ENCODE measurements at places on chromosomes 3 and 15. TPM values are rescaled to one million over a fixed set of nuclear protein-coding genes. Genes with fewer than 3 reads are reported as not detected.

DNA sequence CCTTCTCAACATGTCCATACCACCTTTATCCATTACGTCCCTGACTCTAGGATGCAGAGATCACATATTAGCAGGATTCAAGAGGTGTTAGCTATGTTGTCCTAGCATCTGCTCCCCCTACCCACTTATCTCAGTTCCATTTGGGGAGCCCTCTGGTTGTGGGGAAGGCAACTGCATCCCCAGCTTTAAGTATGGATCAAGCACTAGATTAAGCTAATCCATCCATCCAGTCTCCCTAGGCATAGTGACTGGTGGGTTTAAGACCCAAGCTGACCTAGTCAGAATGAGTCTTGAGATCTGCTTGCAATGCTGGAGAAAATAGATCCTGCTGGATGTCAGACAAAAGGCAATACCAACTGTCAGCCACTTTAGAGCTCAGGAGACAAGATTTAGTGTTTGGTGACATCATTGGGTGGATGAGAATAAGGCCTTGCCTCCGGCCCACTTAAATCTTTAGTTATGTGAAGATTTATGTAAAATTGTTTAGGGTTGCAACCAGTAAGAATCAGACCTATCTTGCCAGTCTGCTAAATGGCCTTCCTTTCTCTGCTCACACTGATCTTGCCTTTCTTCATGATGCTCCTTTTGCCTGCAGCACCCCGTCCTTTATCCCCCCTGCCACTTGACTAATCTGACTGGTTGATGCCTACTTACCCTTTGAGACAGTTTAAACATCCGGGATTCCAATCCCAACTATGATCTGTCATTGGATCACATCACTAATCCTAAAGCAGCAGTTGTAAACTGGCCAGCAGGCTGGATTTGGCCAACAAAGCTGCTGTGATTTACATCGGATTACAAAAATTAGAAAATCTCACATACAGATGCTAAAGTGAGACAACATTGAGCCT is 2.1 kb upstream of the ISY1 start:
- no peak for ATAC-seq

GRCh38 chr3:107525644-107526305 is 3.0 kb downstream of the BBX start:
- no peak for ATAC-seq

- no peak for ATAC-seq
These were observed 375.8 kb downstream of the GAP43 start for GRCh38 chr3:115999001-115999585.

DNA sequence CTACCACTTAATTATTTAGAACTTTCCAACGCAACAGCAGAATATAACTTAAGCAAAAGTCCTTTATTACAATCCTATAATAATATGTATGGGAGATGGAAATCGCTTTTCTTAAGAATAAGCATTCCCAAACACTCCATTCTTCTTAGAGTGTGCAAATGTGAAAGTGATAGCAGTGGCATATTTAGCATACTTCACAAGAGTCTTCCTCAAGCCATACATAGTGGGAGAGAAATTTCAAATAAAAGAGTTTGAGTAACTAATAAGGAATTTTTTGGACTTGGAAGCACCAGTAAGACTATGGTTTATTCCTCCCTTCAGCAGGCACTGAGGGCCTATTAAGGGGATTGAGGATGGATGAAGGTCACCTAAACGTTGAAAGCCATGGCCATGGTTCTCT is 22.1 kb upstream of the BNC1 start:
- ATAC-seq, result no peak

- ATAC-seq, result no peak
These were observed 846.1 kb upstream of the CFAP20DC start for GRCh38 chr3:59895972-59896371.

- no peak for ATAC-seq
These were observed 43.9 kb upstream of the CLRN1 start for GRCh38 chr3:151016478-151016795.

DNA sequence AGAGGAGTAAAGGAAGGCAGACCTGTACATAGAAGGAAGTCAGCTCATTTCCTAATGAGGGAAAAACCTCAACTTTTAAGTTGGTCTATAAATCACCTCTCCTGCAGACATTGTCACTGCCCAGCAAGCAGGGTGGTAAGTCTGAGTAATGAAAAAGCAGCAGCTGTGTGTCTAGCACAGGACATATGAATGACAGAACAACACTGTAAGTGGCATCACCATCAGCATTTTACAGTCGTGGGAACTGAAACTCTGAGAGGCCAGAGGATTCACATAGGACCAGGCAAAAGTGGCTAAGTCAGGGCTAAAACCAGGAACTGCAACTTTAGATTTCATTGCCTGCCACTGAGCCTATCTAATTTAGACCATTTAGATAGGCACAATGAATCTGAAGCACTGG is 235.6 kb downstream of the CLSTN2 start:
- ATAC-seq, result no peak

DNA sequence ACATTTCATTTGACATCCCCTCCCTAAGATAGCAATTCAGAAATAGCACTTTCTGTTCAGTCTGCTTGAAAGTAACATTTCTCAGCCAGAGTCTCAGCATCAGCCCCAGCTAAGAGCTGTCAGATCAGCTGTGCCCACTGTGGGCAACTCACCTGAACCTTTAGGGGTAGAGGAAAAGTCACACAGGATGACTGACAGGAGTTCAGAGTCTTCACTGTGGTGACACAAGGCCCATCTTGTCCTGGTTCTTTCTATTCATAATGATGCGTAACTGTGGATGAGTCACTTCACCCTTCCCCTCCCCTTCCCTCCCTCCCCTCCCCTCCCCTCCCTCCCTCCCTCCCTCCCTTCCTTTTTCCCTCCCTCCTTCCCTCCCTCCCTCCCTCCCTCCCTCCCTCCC is 96.1 kb upstream of the RASGRP1 start:
- ATAC-seq, result no peak

DNA sequence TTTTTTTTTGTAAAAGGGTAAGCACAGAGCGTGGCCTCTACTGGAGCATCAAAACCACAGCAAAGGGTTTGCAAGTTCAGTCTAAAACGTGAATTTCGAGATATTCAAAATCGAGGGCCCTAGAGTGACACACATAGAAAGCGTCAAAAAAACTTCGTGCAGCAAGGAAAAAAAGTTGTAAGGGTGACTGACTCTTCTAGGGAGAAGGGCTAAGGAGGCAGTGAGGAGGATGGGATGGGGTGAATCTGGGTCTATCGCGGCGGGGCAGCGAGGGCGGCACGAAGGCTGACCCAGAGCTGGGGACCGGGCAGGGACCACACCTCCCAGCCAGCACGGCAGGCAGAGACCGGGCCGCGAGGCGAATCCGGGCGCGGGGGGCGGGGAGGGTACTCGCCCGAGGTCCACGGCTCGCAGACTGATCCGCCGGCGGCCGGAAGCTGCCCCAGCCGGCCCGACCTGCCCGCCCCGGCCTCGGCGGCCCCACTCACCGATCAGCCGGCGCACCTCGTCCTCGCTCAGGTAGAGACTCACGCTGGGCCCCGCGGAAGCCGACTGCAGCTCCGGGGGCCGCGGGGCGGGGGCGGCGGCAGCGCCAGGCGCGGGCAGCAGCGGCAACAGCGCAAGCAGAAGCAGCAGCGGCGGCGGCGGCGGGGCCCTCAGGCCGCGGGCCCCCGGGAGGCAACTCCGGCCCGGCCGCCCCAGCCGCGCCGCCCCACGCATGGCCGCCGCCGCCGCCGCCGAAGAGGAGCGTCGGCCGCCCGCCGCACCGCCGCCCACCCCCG is 533 bp downstream of the RYK start:
- peak; percentile 69 for ATAC-seq

DNA sequence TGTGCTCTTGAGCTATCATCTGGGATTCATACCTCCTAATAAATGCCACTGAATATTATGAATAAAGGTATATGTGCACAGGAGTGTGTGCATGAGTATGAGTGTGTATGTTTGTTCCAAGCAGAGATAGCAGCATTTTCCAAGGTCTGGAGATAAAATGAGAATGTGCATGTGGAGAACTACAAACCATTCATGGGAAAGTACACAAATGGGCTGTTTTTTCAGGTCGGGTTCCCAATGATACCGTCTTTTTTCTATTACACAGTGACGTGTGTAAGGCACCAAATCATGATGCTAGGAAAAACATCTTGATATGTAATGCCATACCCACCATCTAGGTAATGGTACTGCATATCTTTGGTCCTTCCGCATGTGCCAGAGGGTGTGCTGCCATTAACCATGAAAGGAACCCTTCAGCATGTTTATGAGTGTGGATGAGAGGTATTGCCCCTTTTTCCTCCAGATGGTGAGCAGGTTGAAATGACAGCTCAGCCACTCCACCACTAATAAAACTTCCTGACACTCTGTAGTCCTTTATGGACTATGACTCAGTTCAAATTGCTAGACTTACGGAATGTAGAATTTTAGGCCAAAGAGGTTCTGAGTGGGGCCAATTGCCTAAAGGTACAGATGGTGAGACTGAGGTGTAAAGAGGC is 36.4 kb upstream of the COPB2 start:
- no peak for ATAC-seq

DNA sequence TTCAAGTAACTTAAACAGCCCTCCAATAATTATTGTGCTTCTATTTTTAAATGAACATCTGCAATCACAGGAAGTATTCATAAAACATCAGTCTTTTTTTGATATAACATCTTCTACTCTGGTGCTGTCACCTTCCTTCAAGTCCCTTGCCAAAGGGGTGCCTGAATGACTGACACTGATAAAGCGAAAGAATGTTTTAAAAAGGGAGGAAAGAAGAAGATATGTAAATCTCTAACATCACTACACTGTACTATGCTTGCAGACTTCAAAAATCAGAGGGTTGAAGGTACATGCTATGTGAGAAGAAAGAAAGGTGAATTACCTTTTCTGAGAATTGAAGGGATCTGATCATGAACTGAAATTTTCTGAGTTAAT is 253.7 kb downstream of the ZPLD1 start:
- no peak for ATAC-seq

GRCh38 chr3:70770650-70771049 is 458.2 kb upstream of the MDFIC2 start:
- no peak for ATAC-seq

GRCh38 chr15:52254391-52254790 is 41.2 kb downstream of the MYO5C start:
- ATAC-seq, result no peak

DNA sequence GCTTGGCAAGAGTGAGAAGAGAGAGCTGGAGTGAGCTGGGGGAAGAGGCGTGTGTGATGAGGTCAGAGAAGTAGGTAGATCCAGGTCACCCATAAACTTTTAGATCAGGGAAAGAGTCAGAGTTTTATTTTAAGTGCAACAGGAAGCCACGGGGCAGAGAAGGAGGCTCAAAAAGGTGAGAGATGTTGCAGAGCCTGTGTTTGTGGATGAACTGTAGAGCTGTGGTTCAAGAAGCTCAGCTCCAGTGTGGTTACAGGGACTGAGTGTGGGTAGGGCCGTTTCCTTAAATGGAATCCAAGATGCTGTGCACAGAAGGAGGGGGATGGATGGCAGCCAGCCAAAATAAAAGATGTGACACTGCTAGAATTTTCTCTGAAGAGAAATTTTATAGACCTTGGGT is 337.2 kb downstream of the SATB1 start:
- ATAC-seq, result no peak

TRIM42 gene
- not detected for total RNA-seq

LMAN1L gene
- total RNA-seq, result 0.27 TPM

GPR62 gene
- total RNA-seq, result not detected

KBTBD13 gene
- total RNA-seq, result not detected

Measured in gastroesophageal sphincter (tissue), 4 donors.